Neural crest cell (in vitro differentiated cells): ENCODE measurements at places on chromosomes 2 and 18. TPM values are rescaled to one million over a fixed set of nuclear protein-coding genes. Genes with fewer than 3 reads are reported as not detected.

CFAP65 gene
- total RNA-seq: 0.93 and 1.4 TPM in 2 replicates

CIAO1 gene
- 89.8 and 91.1 TPM in 2 replicates for total RNA-seq

EPAS1 gene
- total RNA-seq: 0.14 and 0.27 TPM in 2 replicates

DNA sequence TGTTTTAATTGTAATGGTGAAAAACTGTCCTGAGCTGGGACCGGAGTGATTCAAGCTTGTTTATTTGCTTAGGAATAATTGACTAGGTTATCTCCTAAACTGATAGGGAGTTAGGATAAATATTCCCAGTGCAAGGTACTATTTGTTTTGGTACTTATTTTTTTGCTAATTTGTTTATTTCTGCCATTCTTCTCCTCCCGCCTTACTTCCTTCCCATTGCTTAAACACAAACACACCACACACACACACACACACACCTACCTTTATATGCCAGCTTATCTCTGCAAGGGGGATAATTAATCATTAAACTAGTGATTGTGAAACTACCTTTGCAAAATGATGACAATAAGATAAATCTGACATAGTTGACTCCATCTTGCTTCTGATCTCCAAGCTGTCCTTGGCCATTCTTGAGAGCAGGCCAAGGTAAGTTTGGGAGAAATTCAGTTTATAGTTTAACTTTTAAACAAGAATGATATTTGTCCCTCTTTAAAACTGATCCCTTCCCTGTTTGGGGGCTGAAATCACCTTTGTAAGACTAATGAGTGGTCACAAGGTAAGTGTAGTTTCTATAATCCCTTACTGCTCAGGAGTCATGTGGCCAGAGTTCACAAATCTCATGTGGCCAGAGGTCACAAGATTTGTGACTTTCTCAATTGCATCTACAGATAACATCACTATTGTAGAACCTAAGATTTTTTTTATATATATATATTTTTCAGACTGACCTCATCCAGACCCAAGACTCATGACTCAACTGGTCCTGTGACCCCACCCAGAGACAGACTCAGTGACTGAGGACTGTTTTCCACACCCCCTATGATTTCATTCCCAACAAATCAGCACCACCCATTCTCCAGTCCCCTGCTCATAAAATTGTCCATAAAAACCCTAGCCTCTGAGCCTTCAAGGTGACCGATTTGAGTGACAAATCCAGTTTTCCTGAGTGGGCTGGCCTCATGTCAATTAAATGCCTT lies 83.1 kb upstream of the LRRTM4 start:
- no peak for DNase-seq

DNA sequence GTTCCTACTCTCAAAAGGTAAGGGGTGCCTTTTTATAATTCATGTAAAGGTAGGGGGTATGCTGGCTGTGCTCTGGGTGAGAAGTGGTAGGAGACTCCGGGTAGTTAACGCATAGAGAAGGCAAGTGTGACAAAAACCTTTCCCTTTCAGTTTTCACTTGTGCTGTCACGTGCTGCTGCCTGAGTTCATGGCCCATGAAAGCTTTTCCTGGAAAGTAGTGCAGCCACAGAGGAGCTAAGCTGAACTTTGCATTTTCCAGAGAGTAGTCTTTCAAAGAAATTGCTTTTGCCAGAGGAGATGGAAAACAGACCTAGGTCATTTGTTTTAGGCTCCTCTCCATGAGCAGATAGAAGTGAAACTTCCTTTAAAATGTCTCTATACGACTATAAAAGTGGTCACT lies 44.7 kb downstream of the THSD7B start:
- DNase-seq: no peak

GRCh38 chr2:61469424-61470121 lies 1.3 kb downstream of the USP34 start:
- no peak for DNase-seq
